ENCODE measurements at places on chromosomes 12 and 14.

DNA sequence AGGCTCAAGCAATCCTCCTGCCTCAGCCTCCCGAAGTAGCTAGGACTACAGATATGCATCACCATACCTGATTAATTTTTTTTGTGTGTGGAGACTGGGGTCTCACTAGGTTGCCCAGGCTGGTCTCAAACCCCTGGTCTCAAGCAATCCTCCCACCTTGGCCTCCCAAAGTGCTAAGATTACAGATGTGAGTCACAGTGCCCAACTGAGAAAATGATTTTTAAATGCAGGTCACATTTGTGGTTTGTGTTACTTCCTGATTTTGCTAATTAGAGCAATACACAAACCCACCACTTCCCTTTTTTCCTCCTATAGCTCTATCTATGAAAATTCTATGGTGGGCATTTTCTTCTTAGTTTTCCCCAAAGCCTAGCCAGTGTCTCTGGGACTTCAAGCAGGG, 45.5 kb upstream of the TMEM263 start:
- no peak for DNase-seq

GRCh38 chr14:74804219-74804825, 41.2 kb downstream of the YLPM1 start:
- no peak for DNase-seq

GRCh38 chr14:65804439-65805112, 392.0 kb downstream of the FUT8 start:
- no peak for DNase-seq

GRCh38 chr12:132578118-132578517, 32.3 kb downstream of the LRCOL1 start:
- DNase-seq: no peak

- no peak for DNase-seq
These were observed at the start of gene CACNA1C for GRCh38 chr12:2052826-2053678. Gene CACNA1C (plus strand): TSS chr12:2052987. CDS start chr12:2053563, 576 bp downstream.

DNA sequence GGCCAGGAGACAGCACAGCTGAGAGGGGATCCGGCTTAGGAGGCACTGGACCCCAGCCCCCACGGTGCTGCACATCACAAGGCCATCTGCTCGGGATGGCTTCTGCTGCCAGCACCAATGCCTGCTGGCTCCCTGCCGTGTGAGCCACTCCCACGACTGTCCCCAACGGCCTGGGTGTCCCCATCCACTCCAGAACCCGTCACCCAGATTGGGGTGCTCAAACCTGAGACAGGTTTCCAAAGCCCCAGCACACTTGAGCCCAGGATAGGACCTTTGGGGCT, 102.4 kb downstream of the RFLNA start:
- DNase-seq: no peak

DNA sequence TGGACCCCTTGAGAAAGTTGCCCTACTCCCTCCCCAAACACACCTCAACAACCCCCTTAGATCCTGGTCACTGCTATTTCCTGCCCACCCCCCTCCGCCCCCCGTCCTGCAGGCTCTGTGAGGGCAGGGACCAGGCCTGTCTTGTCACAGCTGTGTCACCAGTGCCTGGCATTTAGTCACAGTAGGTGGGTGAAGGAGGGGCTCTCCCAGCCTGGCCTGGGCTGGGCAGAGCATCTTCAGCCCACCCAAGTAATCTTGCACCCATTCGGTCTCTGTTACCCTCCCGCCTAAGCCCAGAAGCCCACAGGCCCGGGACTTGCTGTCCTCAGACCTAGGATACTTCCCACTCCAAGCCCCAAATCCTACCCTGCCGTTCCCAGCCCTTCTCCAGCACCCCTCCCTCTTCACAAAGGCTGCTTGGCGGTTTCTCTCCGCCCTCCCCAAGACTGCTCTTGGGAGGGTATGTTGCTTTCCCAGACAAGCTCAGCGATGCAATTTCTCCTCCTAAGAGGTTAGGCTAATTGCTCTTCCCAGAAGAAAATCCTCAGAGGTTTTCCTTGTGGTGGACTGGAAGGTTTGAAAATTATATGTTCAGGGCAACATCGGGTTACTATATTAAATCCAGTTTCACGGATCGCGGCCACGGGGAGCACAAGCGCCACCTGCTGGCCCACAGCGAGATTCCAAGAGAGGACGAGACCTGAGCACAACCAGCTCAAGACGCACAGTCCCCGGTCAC, 50.8 kb upstream of the ZFP36L1 start:
- no peak for DNase-seq

DNA sequence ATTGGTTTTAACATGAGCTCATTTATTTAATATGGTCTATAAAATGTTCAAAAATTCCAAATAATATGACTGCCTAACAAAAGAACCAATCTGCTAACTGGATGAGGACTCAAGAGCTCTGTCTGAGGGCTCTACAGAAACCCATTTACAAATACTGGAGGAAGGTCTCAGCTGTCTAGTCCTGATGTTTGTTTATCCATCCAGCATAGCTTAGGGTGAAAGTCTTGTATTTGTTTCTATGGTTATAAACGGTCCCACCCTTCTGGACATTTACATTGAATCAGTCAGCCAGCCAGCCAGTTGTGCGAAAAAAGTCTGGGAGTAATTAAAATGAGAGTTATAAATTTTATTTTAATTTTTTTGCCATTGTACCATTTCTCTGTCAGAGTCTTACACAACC, 220.7 kb downstream of the BMP4 start:
- no peak for DNase-seq

DNA sequence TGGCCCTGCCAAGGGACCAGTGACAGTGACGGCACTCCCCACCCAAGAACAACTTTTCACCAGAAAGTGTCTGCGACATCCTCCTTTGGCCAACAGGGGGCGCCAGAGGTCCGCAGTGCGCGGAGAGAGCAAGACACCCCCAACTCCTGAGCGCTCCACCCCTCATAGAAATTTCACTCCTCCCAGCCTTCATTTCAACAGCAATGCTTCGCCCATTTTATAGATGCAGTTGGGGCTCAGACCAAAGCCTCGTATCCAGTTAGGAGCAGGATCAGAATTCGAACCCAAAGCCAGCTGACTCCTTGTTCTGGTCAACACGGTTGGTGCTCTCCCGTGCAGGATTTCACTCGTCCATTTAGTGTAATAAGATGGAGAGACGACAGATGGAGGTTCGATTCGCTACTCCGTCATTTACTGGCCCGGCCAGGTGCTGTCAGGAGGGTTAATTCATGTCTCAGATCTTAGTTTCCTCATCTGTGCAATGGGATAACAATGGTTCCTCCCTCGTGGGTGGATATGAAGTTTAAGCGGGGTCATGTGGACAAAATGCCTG, 2.4 kb upstream of the POP5 start:
- DNase-seq: peak; percentile 44

- DNase-seq: no peak
These were observed 54.3 kb downstream of the GALNT9 start for GRCh38 chr12:132275110-132275531.

DNA sequence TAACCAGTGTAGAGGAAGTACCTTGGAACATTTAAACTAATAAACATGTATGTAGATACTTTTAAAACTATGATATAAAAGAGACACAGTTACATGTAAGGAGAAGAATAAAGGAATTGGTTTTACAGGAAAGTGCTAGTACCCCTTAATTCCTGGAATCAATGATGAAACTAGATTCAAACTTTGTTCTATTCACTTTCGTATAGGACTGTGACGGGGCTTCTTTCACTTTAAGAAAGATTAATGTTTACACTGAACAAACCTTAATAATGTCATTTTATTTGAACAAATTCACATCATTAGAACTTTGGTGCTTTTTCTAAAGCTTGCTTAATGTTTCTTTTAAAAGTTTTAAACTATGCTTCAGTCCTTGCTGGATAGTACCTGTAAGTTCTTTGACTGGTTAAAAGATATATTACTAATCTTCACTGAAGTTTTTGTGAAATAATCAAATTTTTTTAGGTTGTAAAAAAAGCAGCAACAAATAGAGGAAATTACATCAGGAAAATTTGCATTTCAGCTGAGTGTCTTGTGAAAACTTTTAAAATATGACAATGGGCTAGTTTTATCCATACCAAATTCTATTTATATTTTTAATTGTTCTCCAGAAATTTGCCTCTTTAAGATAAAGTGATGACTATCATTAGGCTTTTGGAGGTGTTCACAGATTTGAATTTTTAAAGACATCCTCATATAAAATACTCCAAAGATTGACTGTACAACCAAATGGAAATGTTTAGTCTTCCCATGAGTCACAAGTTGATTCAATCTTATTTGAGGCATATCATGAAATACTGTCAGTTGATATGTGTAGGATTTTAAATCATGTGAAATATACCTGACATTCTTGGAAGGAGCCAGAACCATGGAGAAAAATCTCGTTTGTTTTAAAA, 36.2 kb downstream of the PAPOLA start:
- no peak for DNase-seq

DNA sequence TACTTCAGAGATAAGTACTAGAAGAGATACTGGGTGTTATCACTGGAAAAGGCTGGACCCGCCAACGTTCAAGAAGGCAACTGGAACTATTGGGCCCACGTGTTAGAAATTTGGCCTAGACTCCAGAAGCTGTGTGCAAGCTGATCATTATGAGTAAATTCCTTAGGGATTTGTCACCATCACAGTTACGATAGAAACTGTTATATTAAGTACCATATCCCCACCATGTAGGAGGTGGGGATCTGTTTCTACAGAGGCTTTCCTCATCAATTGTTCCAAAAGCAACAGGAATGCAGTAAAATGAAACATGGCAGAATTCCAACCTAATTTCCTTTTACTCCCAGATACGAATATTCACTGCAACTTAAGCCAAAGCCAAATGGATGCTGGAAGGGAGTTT, 170.7 kb downstream of the NOVA1 start:
- no peak for DNase-seq

GRCh38 chr12:28963554-28963953, 185.5 kb upstream of the FAR2 start:
- no peak for DNase-seq

DNA sequence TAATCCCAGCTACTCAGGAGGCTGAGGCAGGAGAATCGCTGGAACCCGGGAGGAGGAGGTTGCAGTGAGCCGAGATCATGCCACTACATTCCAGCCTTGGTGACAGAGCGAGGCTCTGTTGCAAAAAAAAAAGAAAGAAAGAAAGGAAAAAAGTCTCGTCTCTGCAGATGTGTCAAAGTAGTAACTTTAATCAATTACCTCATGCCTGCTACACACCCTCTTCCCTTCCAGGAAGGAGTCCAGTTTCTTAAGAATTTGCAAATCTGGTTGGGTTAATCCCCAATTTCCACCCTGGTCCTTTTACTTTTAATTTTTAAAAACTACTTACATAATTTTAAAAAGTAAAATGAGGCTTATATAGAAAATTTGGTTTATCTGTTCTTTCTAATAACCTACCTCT, 234.5 kb upstream of the KITLG start:
- DNase-seq: no peak

GRCh38 chr12:92614502-92614901, 88.3 kb upstream of the PLEKHG7 start:
- DNase-seq: no peak

- no peak for DNase-seq
These were observed 48.3 kb downstream of the DNAI7 start for GRCh38 chr12:25146686-25147085.

DNA sequence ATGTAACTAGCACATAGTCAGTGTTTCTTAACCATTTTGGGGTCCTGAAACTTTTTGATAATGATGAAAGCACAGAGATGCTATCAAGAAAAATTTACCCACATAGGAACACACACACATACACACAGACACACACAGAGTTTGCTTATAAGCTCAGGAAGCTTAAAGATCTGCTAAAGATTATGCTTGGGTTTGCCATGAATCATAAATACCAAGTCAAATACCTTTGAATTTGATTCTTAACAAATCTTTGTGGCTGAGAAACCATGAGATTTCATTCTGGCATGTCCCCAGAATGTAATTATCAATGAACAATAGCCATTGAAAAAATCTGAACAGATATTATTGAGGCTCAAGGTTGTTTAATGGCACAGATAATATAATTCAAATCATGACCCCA, 89.2 kb downstream of the NTS start:
- DNase-seq: no peak

- DNase-seq: no peak
These were observed 37.6 kb downstream of the BCL11B start for GRCh38 chr14:99234355-99234754.

GRCh38 chr12:132466241-132467201, 23.4 kb upstream of the FBRSL1 start:
- no peak for DNase-seq

DNA sequence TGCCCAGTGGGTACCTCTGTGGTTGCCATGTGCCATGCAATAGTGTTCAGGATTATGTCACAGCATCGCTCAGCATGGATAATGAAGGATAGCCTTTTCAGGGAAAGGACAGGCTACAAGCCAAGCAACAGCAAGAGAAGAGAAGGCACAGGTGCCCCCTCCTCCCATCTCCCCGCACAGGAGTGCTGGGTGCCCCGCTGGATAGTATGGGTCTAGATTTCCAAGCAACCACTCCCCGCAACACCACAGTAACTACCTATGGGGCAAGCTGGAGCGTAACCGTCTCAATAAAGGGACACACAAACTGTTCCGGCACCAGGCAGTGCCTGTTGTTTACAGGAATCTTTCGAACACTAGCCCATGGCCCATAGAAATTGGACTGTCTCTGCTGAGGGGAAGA, 222.2 kb downstream of the ITPR2 start:
- DNase-seq: no peak

DNA sequence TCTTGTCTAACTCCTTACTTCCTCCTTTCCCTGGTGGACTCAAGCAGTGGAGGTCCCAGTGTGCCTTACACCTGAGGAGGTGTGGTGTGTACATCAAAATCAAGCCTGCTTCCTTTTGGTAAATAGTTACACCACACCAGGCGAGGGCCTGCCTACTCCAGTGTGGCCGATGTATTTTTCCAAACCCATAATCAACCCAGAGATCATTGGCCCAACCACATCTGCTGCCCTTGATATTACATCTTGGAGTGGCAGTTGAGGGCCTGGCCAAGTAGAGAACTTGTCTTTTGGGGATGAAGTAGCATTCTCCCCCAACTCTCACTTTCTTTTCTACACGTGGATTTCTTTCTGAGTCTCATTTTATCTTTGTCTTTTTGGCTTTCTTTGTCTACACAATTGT, 187.4 kb downstream of the EFCAB11 start:
- no peak for DNase-seq

DNA sequence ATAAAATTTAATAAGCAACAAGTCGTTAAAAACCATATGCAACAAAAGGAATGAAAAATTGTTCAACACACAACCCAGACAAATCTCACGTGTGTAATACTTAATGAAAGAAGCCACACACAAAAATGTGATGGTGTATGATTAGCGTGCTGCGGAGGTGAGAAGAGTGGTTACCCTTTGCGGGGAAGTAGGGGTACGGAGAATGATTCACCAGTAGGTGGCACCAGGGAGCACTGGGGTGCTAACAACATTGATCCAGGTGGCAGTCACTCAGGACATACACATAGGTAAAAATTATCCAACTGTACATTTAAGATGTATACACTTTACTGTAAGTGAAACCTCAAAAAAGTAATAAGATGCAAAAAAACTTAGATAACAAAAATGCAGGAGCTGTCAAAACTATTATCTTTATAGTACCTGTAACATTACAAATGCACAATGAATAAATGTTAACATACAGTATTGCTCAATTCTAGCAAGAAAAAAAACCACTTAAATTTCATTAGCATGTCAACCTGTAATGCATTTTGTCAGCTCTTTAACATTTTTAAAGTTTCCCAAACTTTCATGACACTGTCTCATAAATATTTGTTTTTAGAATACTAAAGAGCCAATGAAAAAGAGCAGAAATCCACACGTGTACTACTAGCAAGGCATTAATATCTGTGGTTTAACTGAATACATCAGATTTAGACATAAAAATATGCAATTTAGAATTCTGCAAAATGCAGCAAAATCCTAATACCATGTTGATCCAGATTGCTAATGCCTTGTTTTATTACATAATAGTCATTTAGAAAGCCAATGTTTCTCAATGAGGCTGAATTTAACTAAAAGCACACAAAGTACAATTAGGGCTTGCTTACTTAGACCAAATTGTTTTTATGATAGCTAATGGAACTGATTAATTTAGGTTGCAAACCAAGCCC, 46.7 kb downstream of the TMCC3 start:
- DNase-seq: no peak

Data from substantia nigra (tissue), 51 donors.